Stimulated activated naive CD4-positive, alpha-beta T cell treated with Interleukin-2 at 50 U/mL for 16 hours (primary cell): ENCODE measurements at places on chromosomes 11 and 22.

- DNase-seq, result no peak
Observed at GRCh38 chr11:121383716-121384115, 68.4 kb upstream of the SORL1 start.

DNA sequence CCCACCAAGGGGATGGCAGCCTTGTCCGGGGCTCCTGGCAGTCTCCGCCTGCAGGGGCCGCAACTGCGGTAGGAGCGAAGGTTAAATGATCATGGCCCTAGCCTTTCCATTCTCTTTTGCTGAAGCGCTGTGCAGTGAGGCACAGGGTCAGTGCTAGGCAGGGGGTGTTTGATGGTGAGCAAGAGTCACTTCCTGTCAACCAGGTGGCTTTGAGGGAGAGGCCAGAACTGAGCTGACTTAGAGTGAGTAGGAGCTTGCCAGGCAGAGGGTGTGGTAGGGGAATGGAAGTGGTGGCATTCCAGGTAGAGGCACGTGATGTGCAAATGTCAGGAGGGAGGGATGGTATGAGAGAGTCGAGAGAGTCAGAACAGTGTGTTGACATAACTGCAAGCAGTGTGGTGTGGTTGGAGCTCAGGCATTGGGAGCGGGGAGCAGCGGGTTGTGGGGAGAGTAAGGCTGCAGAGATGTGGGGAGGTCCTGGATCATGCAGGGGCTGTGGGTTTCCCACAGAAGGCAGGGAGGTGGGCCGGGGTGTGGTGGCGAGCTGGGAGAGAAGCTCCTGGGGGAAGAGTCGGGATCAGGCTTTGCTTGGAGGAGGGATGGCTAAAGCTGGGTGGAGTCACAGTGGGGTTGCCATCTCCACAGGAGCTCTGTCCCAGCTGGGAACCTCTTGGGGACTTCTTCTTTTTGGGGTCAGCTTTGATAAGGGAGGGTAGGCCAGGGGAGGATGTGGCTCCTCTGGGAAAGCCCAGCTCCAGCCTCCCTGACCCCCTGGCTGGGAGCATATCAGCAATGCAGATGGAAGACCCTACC is 33.3 kb downstream of the AMPD3 start:
- no peak for DNase-seq

- no peak for DNase-seq
Observed at GRCh38 chr11:80173371-80174136, 732.7 kb upstream of the TENM4 start.

DNA sequence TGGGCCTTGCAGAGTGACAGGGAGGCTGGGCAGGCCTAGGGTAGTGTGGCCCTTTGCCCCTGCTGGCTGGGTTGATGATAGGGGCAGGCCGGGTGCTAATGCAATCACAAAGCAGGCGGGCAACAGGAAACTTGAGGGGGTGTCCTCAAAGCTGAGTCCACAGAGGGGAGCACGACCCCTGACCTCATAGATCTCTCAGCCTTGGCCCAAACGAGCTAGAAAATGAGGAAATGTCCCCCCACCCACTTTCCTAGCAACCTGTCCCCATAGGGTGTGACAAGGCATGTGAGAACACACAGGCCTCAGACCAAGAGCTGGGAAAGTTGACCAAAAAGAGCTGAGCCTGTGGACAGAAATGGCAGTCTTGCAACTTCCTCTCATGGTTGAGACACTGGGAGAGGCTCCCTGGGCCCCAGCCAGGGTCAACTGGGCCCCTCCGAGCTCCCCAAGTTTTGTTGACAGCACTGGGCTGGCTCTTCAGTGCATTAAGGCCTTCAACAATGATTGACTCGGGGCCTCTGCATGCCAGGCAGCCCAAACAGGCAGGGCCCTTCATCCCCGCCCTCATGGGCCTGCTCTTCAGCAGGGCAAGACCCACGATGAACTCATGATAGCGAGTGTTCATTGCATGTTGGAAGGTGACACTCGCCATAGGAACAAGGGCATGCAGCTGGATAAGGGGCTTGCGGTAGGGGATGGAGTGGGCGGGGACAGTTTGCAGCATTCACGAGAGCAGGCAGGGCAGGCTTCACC is 9.8 kb upstream of the SPI1 start:
- no peak for DNase-seq

GRCh38 chr11:8263109-8263768 is 439 bp downstream of the LMO1 start:
- DNase-seq, result no peak

DNA sequence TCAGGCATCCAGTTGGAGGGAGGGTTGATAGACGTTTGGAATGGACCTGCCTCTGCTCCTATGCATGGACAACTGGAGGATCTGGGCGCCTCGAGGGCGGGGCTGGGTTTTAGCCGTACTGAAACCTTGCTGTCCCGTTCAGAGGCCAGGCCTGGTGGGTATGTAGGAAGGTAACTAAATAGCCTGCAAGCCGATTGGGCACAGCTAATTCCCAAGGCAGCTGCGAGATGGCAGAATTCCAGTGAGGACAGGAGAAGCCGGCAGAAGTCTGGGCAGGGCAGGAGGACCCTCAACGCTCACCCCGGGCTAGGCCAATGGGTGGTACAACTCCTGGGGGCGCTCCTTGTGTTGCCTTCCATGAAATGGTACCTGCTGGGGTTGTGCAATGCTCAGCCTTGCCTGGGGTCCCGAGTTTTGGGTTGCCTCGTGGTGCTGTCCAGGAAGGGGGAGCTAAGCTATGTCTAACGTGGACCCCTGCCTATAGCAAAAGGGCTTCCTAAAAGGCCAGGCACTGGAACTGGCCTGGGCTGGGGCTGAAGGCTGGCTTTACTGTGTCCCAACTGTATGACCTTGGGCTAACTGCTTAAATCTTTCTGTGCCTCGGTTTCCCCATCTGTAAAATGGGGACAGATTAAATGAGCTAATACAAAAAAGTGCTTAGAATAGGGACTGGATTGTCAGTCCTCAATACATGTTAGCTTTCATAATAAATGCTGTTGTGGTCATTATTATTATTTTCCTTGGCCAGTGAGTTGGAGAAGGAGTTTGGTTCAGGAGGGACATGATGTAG is 30.1 kb upstream of the CD82 start:
- DNase-seq, result no peak

DNA sequence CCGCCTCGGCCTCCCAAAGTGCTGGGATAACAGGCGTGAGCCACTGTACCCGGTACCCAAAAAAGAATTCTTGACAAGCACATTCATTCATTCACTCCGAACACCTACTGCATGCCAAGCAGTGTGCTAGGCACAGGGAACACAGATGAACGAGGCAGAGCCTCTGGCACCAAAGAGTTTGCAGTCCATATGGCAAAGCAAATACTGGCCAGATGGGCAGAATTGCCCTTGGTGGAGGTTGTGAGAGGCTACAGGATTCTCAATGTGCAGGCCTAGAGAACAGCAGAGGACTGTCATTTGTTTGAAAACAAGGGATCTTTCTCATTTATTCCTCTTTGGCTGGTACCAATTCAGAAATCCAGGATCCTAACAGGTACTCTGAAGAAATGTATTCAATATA is 27.5 kb upstream of the MTCH2 start:
- no peak for DNase-seq

DNA sequence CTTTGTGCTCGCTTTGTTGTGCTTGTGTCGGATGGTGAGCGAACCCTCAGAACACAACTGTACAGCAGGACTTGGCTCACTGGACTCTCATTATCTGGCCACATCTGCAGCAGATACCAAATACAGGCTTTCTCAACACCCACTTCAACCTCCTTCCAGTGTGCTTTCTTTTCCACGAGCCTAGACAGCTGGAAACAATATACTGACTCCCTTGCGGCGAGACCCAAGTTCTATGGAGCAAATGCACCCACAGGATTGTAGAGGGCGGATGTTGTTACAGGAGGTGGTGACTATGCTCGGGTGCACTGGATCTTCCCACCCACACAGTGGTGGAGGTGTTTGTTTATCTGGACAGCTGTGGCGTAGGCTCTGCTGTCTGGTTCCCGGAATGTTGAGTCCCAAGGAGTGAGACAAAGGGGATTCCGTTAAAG is 204.3 kb downstream of the TENM4 start:
- DNase-seq, result no peak

DNA sequence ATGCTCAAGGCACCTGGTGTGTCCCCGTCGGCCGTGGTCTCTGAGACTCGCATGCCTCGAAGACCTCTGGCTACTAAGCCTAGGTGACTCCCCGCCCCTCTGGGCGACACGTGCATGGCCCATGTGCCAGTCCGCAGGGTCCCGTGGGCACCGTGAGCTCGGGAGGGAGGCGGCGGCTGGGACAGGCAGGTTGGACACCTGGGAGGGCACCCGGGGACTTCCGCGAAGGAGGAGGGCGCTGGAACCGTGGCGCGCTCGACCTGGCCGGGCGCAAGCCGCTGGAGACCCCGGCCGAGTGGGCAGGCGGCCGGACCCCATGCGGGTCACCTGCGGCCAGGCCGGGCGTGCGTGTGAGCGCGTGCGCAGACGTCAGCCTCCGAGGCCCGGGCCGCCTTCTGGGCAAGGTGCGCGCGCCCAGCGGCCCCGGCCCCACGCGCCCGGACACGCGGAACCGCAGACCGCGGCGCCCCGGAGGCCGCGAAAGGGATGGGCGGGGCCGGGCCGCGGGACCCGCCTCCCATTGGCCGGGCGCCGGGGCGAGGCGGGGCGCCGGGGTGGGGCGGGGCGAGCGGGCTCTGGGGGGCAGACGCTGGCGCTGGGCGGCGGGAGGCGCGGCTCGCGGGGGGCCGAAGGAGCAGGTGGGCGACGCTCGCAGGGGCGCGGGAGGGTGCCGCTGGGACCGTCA is 579 bp upstream of the RASD2 start:
- DNase-seq, result peak; percentile 43

DNA sequence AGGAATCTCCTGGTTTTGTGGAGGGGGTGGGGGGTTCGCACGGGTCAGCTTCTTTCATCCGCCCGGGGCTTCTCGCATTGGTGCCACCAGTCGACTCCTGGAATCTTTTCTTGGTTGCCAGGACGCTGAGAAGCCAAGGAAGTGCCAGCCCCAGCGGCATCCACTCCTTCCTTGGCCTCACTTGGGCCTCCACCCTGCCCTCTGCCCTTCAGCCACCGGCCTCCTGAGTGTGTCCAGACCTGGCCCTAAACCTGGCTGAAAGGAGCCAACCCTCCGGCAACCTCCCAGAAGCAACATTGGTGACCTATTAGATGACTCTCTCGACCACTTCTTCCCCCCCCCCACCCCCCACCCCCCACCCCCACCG is 518 bp upstream of the GALNT18 start:
- DNase-seq, result no peak

DNA sequence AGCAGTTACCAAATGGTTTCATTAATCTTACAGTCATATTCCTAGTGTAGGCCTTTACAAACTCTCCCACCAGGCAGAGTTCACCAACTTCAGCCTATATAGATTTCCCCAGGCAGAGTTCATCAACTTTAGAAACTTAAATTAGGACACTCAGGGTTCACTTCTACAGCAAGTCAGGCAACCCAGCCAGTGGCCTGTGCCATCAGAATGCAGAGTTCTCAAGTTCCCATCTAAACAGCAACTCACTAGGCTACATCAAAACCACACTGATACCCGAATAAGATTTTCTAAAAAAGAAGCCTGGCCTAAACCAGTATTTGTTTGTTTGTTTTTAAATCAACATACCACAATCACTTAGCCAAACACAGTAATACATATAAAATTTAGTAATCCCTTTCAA is 33.7 kb downstream of the PICALM start:
- no peak for DNase-seq

- DNase-seq, result no peak
Observed at GRCh38 chr11:83000381-83000780, 71.3 kb downstream of the RAB30 start.

- no peak for DNase-seq
Observed at GRCh38 chr11:64355078-64355940, 3.7 kb upstream of the RPS6KA4 start.

DNA sequence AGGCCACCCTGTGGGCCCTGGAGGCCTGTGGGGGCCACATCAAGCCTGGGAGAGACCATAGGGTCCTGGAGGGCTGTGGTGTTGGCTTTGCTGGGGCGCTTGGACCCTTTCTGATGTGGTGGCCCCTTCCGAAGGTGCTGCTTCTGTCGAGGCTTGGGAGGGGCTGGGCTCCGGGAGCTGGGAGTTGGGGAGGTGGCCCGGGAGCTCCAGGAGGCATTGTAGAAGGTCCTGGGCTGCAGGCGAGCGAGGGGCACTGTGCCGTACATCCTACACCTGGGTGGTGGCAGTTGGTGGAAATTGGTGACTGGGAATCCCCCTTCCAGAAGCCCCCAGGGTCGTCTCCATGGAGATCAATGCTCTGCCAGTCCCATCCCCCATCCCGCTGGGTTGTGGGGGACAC is 2.6 kb downstream of the PLA2G3 start:
- no peak for DNase-seq

- no peak for DNase-seq
Observed at GRCh38 chr11:41334007-41334933, 125.2 kb downstream of the LRRC4C start.

GRCh38 chr11:32382339-32383049 is 52.8 kb downstream of the WT1 start:
- DNase-seq, result no peak

- no peak for DNase-seq
Observed at GRCh38 chr11:23976841-23977271, 520.0 kb upstream of the LUZP2 start.

DNA sequence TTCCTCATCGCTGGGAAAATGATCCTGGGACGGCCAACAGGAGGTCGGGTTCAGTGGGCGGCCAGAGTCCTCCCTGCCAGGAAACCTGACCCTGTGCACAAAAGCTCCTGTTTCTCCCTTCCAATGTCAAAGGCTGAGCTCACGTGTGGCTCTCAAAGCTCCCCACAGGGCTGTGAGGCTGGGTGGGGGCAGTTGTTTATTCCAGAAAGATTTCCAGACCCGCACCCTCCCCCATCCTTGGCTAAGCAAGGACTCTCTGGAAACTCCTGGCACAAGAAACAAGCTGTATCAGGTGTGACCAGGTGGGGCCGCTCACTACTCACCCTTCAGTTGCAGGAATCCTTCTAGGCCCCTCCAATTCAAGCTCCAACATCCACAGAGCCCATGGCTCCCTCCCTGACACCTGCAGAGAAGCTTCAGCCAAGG is 131.9 kb downstream of the SHANK2 start:
- DNase-seq, result no peak

- no peak for DNase-seq
Observed at GRCh38 chr11:102729849-102730815, 5.4 kb upstream of the MMP8 start.

GRCh38 chr11:103648054-103648453 is 388.4 kb upstream of the DDI1 start:
- no peak for DNase-seq

- DNase-seq, result no peak
Observed at GRCh38 chr11:113572136-113572735, 97.0 kb upstream of the DRD2 start.

- no peak for DNase-seq
Observed at GRCh38 chr11:8357505-8357888, 93.8 kb upstream of the LMO1 start.

DNA sequence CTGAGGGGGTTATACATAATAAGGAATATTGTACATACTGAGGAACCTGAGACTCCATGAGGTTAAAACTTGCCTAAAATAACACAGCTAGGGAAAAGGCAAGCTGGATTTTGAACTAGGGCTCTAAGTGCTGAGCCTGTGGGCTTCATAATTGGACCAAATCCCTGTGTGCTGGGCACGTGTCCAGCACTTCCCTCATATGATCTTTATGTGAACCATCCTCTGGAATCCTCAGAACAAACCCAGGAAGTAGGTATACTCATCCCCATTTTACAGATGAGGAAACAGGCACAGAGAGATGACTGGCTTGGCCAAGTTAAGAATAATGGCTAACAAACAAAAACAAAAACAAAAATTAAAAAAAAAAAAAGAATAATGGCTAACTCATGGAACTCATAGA is 14.9 kb downstream of the RTN4RL2 start:
- no peak for DNase-seq
